ENCODE measurements at places on chromosomes 7 and 10. TPM values are rescaled to one million over a fixed set of nuclear protein-coding genes. Genes with fewer than 3 reads are reported as not detected.

GRCh38 chr10:26621889-26622711 lies 75.4 kb upstream of the PDSS1 start:
- DNase-seq, result no peak

DNA sequence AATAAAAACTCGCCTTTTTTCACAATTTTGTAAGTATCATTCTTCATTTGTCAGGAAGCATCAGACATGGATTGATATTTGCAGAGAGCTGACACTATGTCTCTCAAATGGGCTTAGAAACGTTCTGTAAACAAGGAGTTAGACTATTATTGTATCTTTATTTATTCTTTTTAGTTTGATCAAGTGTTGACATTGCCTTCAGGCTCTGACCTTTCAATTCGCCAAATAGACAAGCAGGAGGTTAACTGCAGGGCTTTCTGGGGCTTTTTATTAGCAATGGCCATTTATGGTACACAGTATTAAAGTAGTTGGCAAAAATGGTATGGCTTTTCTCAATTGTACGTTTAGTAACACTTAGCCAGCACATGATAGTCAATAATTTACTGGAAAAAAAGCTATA lies 221.7 kb downstream of the ZWINT start:
- DNase-seq, result no peak

DNA sequence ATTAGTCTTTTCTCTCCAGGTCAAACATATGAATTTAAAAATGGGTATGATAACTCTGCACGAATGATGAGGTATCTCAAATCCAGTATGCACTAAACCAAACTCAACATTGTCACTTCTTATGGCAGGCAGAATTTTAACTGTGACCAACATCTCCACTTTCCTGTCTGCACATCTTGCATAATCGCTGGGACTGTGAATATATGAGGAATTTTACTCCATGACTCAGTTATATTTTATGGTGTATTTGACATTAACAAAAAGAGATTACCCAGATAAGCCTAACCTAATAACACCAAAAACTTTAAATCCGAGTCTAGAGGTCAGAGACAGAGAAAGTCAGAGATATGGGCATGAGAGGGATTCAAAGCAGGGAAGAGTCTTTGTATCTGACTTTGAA lies 454.5 kb upstream of the SEMA3D start:
- no peak for DNase-seq

MYPN gene
- not detected for total RNA-seq

DNAH11 gene
- not detected for total RNA-seq

CCDC136 gene
- total RNA-seq, result 38.7 TPM
